ENCODE measurements at places on chromosomes 6 and 20.
A peak's percentile ranks its signal among the peaks of the same experiment; 100 is the strongest.

DNA sequence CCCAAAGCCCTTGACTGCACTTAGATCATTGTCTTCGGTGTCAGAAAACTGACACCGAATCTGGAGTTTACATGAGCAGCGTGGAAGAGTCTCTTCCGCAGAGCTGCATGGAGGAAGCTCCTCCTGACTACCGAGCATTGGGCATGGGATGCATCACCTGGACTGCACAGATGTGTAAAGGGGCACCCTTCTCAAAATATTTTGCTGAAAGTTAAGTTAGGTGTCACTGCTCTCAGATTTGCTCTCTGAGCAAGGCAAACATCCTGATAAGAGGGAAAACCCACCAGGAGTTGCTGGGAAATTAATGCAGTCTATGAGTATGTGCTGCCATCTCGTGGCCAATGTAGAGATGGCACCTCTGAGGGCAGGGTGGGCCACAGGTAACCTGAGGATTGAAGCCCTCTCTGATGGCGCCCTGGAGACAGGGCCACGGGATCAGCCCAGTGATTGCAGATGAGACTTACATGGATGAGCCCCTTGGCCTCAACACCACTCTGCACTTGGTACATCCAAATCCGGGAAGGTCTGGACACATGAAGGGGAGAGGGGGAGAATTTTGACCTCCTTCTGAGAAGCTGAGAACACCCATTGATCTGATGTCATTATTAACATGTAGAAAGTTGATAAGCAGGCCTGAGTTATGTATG is 129.9 kb downstream of the LPA start:
- no peak overlapping the region for H3K4me3 ChIP-seq
- no peaks in the 10 kb centered on the region for H3K27me3 ChIP-seq
- peaks cover 3% of the 10 kb centered on the region for H3K36me3 ChIP-seq
- H3K4me1 ChIP-seq = no peaks in the 10 kb centered on the region

DNA sequence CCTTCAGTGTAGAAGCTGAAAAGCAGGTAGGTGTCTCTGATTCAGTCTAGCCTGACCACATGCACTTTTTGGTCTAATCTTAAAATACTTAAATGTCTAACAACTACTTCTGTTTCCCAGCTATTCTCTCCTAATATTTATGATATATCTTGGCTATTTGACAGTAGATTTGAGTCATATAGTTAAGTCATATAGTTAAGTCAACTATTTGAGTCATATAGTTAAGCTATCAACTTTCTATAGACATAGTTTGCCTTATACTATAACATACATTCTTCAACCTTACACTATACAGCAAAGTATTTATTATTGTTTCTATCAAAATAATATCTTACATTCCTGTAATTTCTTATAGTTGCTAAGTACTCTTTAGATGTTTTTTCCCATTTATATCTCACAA is 110.9 kb downstream of the GMDS start:
- H3K4me1 ChIP-seq = peaks cover 2% of the 10 kb centered on the region
- H3K27me3 ChIP-seq = no peaks in the 10 kb centered on the region
- no peak overlapping the region for H3K4me3 ChIP-seq
- H3K36me3 ChIP-seq = no peaks in the 10 kb centered on the region
- DNase-seq = no peak

DNA sequence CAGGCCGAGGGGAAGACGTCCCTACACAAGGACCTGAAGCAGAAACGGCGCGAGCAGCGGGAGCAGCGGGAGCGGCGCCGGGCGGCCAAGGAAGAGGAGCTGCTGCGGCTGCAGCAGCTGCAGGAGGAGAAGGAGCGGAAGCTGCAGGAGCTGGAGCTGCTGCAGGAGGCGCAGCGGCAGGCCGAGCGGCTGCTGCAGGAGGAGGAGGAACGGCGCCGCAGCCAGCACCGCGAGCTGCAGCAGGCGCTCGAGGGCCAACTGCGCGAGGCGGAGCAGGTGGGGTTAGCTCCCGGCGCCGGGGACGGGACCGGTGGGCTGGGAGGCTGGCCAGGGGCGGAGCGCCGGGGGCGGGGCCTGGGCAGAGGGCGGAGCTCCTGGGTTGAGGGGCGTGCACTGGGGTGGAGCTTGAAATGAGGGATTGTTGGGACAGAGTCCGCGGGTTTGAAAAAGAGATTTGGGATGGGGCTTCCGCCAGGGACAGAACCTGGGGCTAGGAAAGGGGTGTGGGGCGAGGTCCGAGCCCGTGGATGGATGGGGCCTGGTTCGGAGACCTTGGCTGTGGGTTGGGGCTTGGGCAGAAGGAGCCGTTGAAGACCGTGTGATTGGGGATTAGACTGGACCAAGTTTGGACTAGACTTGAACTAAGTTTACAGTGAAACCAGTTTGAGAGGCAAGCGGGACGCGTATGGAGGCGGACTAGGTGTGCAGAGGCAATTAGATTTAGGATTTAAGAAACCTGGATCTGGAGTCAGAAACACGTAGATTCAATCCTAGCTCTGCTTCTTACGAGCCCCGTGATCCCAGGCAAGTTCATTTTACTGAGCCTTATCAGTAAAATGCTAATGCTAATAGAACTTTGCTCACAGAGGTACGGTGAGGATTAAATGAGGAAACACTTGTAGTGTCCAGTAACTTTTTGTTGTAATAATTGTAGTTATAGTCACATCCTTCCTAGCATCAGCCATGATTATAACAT is 20.9 kb downstream of the DEF6 start:
- H3K27me3 ChIP-seq = no peaks in the 10 kb centered on the region
- H3K4me1 ChIP-seq = peaks cover 29% of the 10 kb centered on the region
- peaks cover 71% of the 10 kb centered on the region for H3K36me3 ChIP-seq
- no peak overlapping the region for H3K4me3 ChIP-seq
- DNase-seq = no peak

- H3K27me3 ChIP-seq = peaks cover 23% of the 10 kb centered on the region
- no peaks in the 10 kb centered on the region for H3K36me3 ChIP-seq
- no peaks in the 10 kb centered on the region for H3K4me1 ChIP-seq
- no peak overlapping the region for H3K4me3 ChIP-seq
- no peak overlapping the region for H3K27ac ChIP-seq
Measured at GRCh38 chr20:58514321-58515232, 622 bp downstream of the APCDD1L start.

DNA sequence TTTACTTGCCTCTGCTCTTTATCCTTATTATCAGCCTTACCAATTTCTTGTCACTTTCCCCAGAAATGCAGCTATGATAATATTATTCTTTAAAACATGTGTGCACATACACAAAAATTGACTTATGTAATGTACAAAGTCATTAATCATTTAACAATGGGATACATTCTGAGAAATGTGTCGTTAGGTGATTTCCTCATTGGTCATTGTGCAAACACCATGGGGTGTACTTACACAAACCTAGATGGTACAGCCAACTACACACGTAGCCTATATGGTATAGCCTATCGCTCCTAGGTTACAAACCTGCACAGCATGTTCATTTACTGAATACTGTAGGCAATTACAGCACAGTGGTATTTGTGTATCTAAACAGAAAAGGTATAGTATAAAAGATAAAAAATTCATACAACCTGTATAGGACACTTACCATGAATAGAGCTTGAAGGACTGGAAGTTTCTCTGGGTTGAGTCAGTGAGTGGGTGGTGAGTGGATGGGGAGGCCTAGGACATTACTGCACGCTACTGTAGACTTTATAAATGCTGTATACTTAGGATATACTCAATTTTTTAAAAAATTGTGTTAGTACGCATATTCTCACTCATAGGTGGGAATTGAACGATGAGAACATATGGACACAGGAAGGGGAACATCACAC is 56.9 kb downstream of the HIVEP1 start:
- H3K27me3 ChIP-seq = no peaks in the 10 kb centered on the region
- no peak overlapping the region for H3K27ac ChIP-seq
- DNase-seq = no peak
- no peak overlapping the region for H3K4me3 ChIP-seq

DNA sequence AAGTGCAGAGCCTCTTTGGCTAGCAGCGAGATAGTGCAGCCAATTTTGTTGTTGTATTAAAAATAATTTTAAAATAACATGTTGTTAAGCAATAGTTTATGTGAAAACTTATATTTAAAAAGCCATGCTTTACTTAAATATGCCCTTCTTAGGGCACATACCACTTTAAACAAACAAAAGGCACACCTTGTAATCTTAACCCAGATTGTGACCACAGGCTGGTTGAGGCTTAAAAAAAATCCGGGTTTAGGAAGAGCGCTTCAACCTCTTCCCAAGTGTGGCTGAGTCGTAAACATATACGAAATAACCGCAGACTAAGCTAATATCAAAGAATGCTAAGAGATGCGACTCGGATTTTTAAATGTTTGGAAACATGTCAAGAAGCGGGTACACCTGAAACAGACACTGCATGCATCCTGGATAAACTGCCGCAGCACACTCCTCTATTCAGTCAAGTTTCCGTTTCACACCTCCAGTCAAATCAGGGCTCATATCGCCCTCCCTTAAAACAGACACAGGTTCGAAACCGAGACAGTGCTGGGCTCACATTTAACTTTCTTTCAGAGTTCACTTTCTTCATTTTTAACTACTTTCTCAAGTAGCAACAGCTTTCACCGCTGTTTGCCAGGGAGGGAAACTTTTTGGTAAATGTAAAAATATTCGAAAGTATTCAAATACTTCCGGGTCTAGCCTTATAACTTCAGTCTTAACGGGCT is 1.5 kb downstream of the DEK start:
- peak overlapping the region; percentile 96 for H3K27ac ChIP-seq
- peak overlapping the region; percentile 95 for H3K4me3 ChIP-seq
- H3K4me1 ChIP-seq = peaks cover 54% of the 10 kb centered on the region
- H3K27me3 ChIP-seq = no peaks in the 10 kb centered on the region
- peak; percentile 73 for DNase-seq

- H3K27me3 ChIP-seq = no peaks in the 10 kb centered on the region
- H3K27ac ChIP-seq = peak overlapping the region; percentile 29
- H3K36me3 ChIP-seq = peaks cover 8% of the 10 kb centered on the region
- H3K4me1 ChIP-seq = peaks cover 51% of the 10 kb centered on the region
- no peak overlapping the region for H3K4me3 ChIP-seq
Measured at GRCh38 chr20:48786951-48787705, 40.7 kb downstream of the PREX1 start.

DNA sequence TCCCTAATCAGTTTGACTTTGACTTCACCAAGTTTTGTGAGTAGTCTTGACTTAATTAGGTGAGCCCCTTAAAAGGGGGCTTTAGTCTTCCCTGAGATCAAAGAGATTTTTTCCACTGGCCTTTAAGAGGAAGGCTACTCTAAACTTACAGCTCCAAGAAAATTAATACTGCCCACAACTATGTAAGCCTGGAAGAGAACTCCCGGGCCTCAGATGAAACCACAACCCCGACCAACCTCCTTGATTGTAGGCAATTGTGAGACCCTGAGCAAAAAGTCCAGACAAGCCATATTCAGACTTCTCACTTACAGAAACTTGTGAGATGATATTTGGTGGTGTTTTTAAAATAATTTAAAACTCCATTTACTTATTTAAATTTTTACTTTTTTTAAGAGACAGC is 18.1 kb downstream of the SNX3 start:
- no peak overlapping the region for H3K27ac ChIP-seq
- no peak for DNase-seq
- H3K4me1 ChIP-seq = peaks cover 12% of the 10 kb centered on the region
- H3K36me3 ChIP-seq = peaks cover 55% of the 10 kb centered on the region

DNA sequence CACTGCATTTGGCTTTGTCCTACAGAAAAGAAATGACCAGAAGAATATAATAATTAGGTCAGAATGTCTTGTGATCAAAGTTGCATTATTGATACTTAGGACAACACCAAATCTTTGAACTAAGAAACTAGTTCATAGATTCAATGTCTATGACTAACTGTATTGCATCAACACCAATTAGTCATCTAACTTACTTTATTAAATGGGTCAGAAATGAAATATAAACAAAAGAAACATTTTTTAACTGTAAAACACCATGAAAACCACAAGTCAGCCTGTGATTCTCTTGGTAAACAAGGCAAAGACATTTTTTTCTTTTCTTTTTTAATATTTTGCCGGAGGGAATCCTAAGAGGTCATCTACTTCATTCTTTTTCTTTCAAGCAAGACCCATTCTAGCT is 114.1 kb upstream of the HDDC2 start:
- no peak overlapping the region for H3K27ac ChIP-seq
- no peaks in the 10 kb centered on the region for H3K4me1 ChIP-seq
- DNase-seq = no peak
- no peaks in the 10 kb centered on the region for H3K27me3 ChIP-seq
- no peaks in the 10 kb centered on the region for H3K36me3 ChIP-seq

DNA sequence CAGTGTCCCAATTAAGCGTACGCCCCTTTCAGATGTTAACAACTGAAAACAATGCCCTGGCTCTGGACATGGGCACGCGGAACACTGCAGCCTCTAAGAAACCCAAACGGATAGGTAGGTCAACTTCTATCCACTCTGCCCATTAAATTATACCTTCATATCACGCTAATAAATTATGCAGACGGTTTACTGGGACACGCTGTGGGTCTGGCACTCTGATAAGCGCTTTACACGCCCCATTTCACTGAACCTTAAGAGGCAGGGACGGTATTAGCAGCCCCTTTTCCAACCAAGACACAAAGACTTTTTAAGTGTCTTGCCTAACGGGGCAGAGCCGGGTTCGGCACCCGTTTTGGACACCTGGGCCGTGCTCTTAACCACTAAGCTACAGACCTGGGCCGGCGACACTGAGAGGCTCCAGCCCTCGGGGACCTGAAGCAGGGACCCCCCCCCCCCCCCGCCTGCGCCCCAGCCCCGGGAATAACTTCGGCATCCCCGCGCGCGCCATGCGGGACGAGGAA is 744 bp downstream of the STAU1 start:
- peaks cover 12% of the 10 kb centered on the region for H3K36me3 ChIP-seq
- peak overlapping the region; percentile 89 for H3K27ac ChIP-seq
- H3K27me3 ChIP-seq = no peaks in the 10 kb centered on the region
- peak; percentile 37 for DNase-seq
- peaks cover 42% of the 10 kb centered on the region for H3K4me1 ChIP-seq
- H3K4me3 ChIP-seq = peak overlapping the region; percentile 87

DNA sequence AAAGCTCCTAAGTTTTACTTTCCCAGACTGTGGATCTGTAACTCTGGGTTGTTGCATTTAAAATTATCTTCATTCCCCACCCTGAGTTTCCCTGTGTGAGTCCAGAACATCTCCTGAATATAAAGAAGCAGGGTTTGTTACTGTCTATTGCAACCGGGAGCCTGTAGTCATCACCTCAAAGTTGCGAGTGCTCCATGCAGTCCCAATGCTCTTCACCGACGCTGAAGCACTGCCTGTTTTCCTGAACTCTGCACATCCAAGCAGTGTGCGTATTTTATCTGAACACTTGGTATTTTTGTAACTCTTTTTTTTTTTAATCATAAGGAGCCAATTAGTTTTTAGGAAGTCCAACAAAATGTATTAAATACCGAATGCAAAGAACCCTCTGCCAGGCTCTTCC is 907 bp upstream of the HLA-B start:
- peak overlapping the region; percentile 99 for H3K27ac ChIP-seq
- H3K27me3 ChIP-seq = peaks cover 2% of the 10 kb centered on the region
- peaks cover 51% of the 10 kb centered on the region for H3K4me1 ChIP-seq

DNA sequence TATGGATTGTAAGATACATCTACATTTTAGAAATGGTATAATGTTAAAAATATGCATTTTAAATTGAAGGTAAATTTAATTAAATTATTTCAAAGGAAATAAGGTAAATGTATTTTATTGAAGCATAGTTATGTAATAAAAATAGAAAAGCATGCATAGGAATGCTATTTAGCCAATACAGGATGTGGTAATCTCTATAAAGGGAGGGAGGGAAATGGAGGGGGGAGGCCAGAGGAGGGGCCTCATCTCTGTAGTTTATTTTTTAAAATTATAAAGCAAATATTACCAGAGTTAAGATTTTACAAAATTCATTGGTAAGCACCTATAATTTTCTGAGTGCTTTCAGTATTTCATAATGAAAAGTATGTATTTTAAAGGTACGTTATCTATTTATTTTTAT is 27.2 kb downstream of the SLC16A10 start:
- peaks cover 19% of the 10 kb centered on the region for H3K4me1 ChIP-seq
- H3K4me3 ChIP-seq = no peak overlapping the region
- H3K27ac ChIP-seq = no peak overlapping the region
- DNase-seq = no peak
- no peaks in the 10 kb centered on the region for H3K27me3 ChIP-seq
